ENCODE measurements at places on chromosomes 6 and 20. TPM values are rescaled to one million over a fixed set of nuclear protein-coding genes. Genes with fewer than 3 reads are reported as not detected.
A peak's percentile ranks its signal among the peaks of the same experiment; 100 is the strongest.

DNA sequence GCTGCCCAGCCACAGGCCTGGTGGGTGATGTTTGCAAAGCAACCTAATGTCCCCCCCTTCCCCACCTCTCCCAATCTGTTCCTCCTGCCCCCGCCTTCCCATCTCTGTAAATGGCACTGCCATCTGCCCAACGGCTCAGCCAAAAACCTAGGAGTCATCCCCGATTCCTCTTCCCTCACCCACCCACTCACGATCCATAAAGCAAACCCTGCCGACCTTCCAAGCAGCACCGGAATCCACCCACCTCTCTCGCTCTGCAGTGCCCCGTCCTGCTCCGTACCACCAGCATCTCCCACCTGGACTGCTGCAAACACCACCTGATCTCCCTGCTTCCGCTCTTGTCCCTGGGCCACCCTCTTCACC is 37.6 kb downstream of the SULF2 start:
- DNase-seq, result no peak

DNA sequence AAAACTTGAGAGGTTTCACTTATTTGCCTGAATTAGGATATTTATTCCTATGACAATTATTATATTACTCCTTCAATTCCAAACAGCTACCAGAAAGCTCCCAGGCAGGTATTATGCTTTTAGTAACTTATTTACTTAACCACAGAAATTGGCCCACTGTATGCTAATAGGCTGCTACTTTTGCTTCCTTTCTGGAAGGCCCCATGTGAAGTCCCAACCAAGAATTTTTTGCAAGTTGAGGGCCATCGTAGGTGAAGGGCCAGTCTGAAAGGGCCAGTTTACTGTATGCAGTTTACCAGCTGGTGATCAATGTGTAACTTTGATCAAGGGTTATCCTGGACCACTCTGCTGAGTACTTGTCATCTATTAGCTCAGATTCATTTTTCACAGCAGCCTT is 45.0 kb downstream of the EDN1 start:
- no peak for DNase-seq

DNA sequence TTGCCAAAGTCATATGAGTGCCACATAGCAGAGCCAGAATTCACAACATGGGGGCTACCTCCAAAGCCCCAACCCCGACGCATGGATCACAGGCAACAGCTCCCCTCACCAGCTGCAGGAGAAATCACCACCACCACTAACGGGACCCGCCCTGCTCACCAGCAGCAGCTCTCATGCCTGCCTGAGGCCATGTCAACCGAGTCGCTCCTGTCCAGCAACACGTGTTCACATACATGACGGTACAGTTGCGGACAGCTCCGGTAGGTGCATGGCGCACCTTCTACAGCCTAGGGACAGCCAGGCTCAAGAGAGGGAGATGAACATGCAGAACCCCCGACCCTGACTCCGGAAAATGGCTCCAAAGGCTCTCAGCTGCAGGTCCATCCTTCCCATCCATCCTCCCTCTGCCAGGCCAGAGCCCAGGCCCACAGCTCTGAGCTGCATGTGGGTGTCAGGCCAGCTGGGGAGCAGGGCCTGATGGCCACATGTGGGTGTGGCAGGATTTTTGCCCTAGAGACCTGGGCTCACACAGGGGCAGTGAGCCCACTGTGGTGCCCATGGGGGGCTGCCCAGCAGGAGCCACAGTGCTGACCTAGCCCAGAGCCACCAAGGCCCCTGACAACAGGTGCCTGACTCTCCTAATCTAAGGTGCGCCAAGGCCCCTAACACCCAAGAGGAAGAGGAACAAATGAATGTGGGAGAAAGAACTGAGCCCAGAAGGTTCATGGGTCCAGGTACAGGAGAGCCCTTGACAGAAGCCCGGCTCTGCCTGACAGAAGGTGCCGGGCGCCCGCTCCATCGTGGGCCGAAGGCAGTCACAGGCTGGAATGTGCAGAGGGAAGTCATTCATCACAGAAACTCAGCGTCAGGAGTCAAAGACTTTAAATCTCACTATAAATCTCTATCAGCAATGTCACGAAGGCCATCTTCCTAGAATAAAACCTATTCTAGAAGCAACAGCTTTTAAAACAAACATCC is 10.5 kb downstream of the RPS6KA2 start:
- DNase-seq, result no peak

- DNase-seq, result no peak
These were observed 44.2 kb downstream of the COL11A2 start for GRCh38 chr6:33147807-33148666.

DNA sequence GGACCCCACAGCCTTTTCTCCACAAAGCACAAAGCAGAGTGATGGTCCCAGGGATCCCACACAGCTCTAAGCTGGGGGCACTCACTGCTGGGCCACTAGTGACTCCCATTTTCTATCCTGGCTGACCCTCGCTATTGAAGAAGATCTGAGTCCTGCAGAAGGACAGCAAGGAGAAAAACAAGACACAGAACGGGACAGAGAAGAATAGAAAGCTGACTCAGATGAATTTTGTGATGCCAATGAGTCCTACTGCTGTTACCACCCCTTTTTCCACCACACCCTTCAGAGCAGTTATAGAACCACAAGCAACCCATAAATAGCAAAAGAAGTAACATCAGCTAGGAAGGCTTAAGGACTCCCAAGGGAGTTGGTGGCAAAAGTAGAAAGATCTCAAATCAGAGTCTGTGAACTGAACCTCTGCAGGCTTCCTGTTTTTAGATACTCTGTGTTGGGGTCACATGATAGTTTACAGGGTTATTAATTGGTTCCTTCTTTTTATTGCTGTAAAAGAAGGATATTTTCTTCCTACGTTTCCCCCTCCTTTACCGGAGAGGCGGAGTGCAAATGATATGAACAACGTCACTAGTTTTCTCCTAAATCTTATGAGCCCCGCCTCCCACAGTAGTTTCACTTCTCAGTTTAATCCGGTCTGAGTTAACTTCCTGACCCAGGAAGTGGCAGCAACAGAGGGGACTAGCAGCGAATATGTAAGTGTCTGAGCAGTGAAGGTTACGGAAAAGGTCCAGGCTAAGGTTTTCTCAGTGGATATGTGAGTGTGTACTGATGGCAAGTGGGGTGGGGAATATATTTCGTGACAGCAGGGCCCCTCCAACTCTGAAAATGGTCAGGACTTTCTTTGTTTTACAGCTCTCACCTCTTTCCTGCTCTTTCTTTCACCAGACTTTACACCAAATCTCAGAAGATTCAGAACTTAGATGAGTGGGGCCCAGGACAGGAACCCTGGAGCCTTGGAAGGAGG is at the start of gene TRIM38:
TSS of gene TRIM38 (plus strand) at position 654 of the 979 bp plus-strand sequence. CDS start 3,721 bp downstream, outside the sequence.
- peak; percentile 80 for DNase-seq

GRCh38 chr20:4971064-4971463 is 30.2 kb downstream of the SLC23A2 start:
- DNase-seq, result no peak

- DNase-seq, result peak; percentile 68
These were observed 27.1 kb downstream of the MRPL14 start for GRCh38 chr6:44100088-44100550.

GRCh38 chr6:155117785-155118184 is 122.7 kb downstream of the TIAM2 start:
- DNase-seq, result no peak

- no peak for DNase-seq
These were observed 148.2 kb upstream of the RIPOR2 start for GRCh38 chr6:25083784-25084507.

GRCh38 chr6:34423254-34423653 is 2.6 kb downstream of the RPS10 start:
- DNase-seq, result no peak

The TDRD6 gene
- 1.5 TPM for total RNA-seq

The DNAAF9 gene
- total RNA-seq, result 1.2 TPM
